ENCODE measurements at places on chromosomes 2 and 18. TPM values are rescaled to one million over a fixed set of nuclear protein-coding genes. Genes with fewer than 3 reads are reported as not detected.

Gene RIOK3
- total RNA-seq = 41.0 TPM

Gene CD226
- 1.5 TPM for total RNA-seq

- DNase-seq = no peak
Measured at GRCh38 chr2:99112617-99113016, 28.9 kb upstream of the C2orf15 start.

DNA sequence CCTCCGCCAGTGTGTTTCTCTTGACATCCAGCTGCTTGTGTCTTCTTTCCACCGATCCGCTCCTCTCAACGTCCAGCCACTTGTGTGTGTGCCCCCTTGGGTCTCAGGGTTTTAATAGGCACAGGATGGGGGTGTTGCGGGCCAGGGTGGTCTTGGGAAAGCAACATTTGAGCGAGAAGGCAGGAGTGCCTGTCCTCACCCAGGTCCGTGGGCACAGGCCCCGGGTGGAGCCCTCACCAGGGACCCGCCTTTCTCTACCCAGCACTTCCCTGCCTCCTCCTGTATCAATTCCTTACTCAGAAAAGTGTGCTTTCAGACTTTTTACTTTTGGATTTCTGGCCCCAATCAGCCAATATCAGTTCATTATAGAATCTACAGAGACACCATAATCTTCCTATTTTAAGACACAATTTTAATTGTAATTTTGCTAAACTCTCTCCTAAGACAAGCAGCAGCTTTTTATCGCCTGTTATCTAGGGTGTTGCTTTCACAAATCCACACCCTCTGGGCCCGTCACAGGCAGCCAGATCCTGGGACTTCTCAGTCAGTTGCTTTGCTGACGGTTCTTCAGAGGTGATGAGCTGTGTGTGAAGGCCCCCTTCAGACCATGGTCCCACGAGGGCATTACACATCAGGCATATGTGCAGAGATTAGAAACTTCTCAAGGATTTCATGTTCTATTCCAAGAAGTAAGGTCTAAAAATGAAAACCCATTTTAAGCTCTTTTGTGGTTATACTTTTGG, 96.0 kb upstream of the FHL2 start:
- no peak for DNase-seq

DNA sequence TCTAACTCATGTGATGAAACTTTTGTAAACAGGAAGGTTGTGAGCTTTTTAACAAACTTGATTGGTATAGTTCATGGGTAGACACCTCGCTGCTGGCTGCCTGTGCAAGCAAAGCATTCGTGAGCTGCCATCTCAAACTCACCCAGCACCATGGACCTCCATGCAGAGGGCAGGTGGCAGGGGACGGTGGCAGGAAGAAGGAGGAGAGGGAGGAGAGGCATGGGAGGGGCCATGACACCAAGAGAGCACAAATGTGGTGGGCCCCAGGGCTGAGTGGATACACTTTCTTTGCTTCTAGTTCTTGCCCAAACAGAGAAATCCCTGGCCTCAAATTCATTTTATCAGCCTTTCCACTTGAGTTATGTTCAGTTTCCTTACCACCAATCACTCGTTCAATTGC, 29.1 kb downstream of the AFG3L2 start:
- no peak for DNase-seq

GRCh38 chr2:128166746-128167353, 75.8 kb downstream of the UGGT1 start:
- DNase-seq = no peak

Measured in left lobe of liver (tissue), 2 donors.